Activated T-helper 1 cell treated with anti-CD3 and anti-CD28 coated beads, Interleukin-12 subunit alpha, Interleukin-12 subunit beta, Interleukin-2, Interleukin-4 antibody, amounts not matched to agents 30 ng/mL and 10 ng/mL and 1 ng/mL, durations not matched to agents 14 hours and 24 hours and 36 hours (primary cell): ENCODE measurements at places on chromosomes 12 and 14.

- DNase-seq: no peak
These were observed 343.5 kb downstream of the C12orf50 start for GRCh38 chr12:87685696-87686095.

GRCh38 chr12:95323212-95323611 is 105.6 kb downstream of the VEZT start:
- no peak for DNase-seq

DNA sequence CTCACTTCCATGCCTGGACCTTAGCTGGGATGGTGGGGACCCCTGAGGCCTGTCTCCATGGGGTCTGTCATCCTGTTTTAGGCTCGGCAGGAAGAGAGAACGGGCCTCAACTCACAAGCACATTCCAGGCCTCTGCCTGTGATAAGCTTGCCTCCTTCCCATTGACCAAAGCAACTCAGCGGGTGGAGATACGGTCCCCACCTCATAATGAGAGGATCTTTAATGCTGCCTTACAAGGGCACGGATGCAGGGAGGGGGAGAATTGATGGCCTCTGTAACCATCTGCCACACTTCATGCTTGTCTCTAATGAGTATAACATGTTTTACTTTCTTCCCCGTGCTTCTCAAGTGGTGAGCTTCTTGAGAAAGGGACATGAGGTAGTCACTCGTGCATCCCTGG is 50.0 kb downstream of the GLT1D1 start:
- no peak for DNase-seq

GRCh38 chr12:52532636-52533035 is 12.4 kb upstream of the KRT5 start:
- DNase-seq: no peak

DNA sequence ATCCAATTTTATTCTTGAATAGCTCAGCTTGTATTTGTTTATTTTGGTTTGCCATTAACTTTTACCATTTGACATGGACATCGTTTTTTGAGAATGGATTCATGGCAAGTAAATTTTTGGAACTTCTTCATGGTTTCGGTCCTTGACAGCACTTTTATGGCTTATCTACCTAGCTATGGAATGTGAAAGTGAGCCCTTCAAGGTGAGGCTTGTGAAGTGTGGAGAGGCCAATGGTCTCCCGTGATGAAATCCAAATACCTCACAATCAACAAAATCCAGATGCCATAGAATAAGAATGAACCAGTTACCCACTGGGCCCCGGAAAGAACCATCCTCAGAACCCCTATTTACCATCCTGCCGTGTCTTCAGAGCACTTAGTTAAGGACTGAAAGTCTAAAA is 978.8 kb downstream of the FSCB start:
- no peak for DNase-seq

- no peak for DNase-seq
These were observed 15.2 kb downstream of the CALM1 start for GRCh38 chr14:90412058-90412457.

DNA sequence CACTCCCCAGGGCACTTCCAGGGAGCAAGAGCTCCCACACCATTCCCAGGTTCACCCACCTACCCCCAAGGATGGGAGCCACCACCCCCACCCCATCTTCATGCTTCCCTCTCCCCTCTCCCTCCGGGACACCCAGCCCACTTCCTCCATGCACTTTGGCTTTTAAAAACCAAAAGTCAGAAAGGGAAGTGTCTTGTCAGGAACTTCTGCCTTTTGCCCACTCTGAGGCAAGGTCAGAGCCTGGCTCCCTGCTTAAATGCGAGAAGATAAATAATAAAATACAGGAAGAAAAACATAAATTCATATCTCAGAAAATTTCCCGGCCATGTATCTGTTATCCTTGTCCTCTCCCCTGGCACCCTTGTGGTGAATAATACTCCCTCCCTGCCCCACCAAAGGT is 81.6 kb downstream of the PTGER2 start:
- no peak for DNase-seq
